ENCODE measurements at places on chromosomes 4 and X. TPM values are rescaled to one million over a fixed set of nuclear protein-coding genes. Genes with fewer than 3 reads are reported as not detected.

Gene AFF2
- total RNA-seq, result 0.72 TPM

Gene SORCS2
- total RNA-seq, result 13.0 TPM

Gene ACE2
- not detected for total RNA-seq

Gene NDST3
- 0.72 TPM for total RNA-seq

Gene BEX5
- total RNA-seq, result not detected

Gene TAF7L
- total RNA-seq, result not detected
